Dermis microvascular lymphatic vessel endothelial cell (primary cell): ENCODE measurements at places on chromosomes 16 and 17. TPM values are rescaled to one million over a fixed set of nuclear protein-coding genes. Genes with fewer than 3 reads are reported as not detected.

GRCh38 chr17:50087246-50087911 lies 7.8 kb upstream of the PDK2 start:
- peak; percentile 38 for DNase-seq

GRCh38 chr17:28907709-28908475 lies 5.0 kb upstream of the DHRS13 start:
- no peak for DNase-seq

GRCh38 chr16:86424985-86425384 lies 85.3 kb upstream of the FOXF1 start:
- DNase-seq: no peak

- no peak for DNase-seq
These were observed 1.1 kb downstream of the CREBBP start for GRCh38 chr16:3879258-3879886.

- DNase-seq: no peak
These were observed 9.3 kb upstream of the CAPNS2 start for GRCh38 chr16:55557186-55557585.

DNA sequence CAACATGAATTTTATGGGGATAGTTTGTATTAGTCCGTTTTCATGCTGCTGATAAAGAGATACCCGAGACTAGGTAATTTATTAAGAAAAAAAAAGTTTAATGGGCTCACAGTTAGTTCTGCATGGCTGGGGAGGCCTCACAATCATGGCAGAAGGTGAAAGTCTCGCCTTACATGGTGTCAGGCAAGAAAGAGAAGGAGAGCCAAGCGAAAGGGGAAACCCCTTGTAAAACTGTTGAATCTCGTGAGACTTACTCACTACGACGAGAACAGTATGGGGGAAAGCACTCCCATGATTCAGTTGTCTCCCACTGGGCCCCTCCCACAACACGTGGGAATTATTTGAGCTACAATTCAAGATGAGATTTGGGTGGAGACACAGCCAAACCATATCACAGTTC lies 181.5 kb downstream of the PRKCA start:
- DNase-seq: no peak

DNA sequence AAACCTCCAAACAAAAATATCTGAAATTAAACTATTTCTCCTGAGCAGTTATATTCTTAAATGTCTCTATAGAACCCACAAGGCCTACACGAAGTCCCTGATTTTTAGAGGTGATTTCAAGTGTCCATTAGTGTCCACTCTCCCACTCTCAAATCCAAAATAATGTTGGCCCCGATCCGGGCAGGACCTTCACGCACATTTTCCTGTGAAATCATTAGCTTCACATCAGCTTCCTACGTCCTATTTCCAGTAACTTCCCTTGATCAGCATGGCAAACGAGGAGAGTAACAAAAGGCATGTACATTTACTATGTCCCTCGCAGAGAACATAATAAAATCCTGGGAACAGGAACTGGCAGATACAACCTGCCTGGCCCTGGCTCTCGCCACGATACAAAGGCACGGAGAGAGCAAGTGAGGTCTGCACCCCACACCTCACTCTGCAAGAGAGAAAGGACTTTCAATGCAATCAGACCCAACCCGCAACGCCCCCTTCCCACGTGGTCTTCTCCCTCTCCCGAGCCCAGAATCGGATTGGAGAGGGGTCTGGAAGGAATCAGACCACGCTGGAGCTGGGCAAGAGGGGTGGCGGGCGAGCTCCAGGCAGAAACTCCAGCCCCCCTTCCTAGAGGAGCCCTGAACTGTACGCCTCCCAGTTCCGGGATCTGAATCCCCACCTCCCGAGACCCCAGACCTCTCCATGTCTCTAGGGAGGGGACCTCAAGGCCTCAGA lies 17.5 kb upstream of the C17orf78 start:
- DNase-seq: peak; percentile 14

DNA sequence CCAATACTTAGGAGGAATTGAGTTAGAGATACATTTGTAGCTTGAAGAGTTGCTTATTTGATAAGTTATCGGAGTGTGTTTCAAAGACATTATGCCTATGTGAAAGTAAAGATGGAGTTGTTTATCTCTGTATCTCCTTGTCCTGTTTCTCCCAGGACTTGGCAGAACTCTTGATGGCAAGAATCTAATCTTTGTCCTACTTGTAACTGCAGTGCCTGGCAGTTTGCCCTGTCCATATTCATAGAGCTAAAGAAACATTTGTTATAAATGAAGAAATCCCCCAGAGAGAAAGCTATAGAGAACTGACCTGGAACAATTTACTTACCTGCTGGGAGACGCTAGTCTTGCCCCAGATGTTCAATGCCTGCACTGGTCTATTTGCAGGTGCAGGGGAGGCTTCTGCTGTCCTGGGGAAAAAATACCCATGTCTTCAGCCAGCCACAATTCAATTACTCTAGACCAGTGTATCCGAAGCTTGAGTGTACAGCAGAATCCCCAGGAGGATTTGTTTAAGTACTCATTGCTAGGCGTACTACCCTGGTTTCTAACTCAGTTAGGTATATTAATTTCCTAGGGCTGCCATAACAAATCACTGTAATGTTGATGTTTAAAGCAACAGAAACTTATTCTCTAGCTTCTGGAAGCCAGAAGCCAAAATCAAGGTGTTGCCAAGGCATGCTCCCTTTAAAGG lies 410.0 kb upstream of the HSBP1 start:
- no peak for DNase-seq

- no peak for DNase-seq
These were observed 4.5 kb upstream of the TSPOAP1 start for GRCh38 chr17:58332778-58333735.

DNA sequence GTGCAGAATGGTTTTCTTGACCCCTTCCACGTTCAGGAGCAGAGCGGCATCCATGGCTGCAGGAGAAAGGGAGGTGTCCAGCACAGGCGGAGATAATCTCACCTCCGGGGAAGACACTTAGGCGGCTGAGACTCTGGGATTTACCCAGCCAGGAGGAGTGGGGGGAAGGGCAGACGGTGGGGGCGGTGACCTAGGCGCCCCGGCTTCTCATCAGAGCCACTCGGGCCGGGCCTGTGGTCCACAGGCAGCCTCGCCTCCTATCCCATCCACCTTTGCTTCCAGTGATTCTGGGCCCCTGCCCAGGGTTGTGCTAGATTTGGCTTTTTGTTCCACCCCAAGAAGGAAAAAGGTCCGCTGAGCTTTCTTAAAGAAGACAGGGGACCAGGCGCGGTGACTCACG lies at the start of gene AIPL1:
TSS of gene AIPL1 (minus strand) at position 71 of the 400 bp plus-strand sequence. CDS start at position 54, 17 bp downstream.
- no peak for DNase-seq

DNA sequence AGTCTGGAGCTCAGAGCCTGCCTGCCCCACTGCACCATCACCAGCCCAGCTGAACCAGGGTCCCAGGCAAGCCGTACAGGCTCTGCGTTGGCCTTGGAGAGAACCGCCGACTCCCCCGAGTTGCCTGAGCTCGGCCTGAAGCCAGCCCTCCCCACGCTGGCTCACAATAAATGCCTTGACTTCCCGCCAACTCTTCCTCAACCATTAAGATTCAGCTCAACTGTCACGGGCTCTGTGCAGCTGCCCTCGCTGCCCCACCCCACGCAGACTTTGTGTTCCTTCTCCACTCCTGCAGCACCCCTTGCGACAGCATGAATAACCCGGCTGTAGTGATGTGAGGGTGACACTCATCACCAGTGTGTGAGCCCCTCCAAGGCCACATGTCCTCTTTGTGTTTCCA lies 4.8 kb upstream of the QPRT start:
- DNase-seq: no peak

- peak; percentile 7 for DNase-seq
These were observed 15.4 kb downstream of the TBX4 start for GRCh38 chr17:61467416-61468262.

GRCh38 chr17:9211133-9211765 lies 189.9 kb downstream of the NTN1 start:
- DNase-seq: no peak

GRCh38 chr17:44972953-44973352 lies 4.8 kb upstream of the C1QL1 start:
- DNase-seq: no peak

Gene ELMO3
- total RNA-seq: 0.64 and 1.0 TPM in 2 replicates

Gene PLA2G10
- not detected in 2 replicates for total RNA-seq

Gene LAT
- total RNA-seq: 0.26 and 0.51 TPM in 2 replicates

Gene KCNG4
- not detected in 2 replicates for total RNA-seq

Gene CSF3
- 0.13 and 0.90 TPM in 2 replicates for total RNA-seq

Gene TP53TG3
- not detected in 2 replicates for total RNA-seq

Gene CUEDC1
- 3.9 and 4.6 TPM in 2 replicates for total RNA-seq

Gene TCAP
- total RNA-seq: 0.26 and 0.51 TPM in 2 replicates

Gene KRT15
- total RNA-seq: 0.13 and 1.2 TPM in 2 replicates

Gene GPATCH8
- 8.7 and 11.5 TPM in 2 replicates for total RNA-seq

Gene PERCC1
- total RNA-seq: not detected in 2 replicates

Gene UMOD
- not detected in 2 replicates for total RNA-seq

Gene EVPL
- under 0.01 TPM in 1 of 2 replicates, not detected in the other for total RNA-seq

Gene HAGHL
- total RNA-seq: 5.4 and 7.7 TPM in 2 replicates

Gene RGS9
- total RNA-seq: 0.64 and 1.3 TPM in 2 replicates

Gene KREMEN2
- total RNA-seq: not detected in 2 replicates

Gene HS3ST4
- total RNA-seq: 0.13 TPM in 1 of 2 replicates, not detected in the other
